ENCODE measurements at places on chromosomes 4 and X. TPM values are rescaled to one million over a fixed set of nuclear protein-coding genes. Genes with fewer than 3 reads are reported as not detected.

The HSFX2 gene
- polyA plus RNA-seq, result not detected

- DNase-seq, result no peak
Measured at GRCh38 chr4:94570558-94570957, 118.8 kb downstream of the PDLIM5 start.

GRCh38 chr4:29770627-29771026 is 949.5 kb upstream of the PCDH7 start:
- no peak for DNase-seq

The ART3 gene
- polyA plus RNA-seq, result 18.2 TPM

DNA sequence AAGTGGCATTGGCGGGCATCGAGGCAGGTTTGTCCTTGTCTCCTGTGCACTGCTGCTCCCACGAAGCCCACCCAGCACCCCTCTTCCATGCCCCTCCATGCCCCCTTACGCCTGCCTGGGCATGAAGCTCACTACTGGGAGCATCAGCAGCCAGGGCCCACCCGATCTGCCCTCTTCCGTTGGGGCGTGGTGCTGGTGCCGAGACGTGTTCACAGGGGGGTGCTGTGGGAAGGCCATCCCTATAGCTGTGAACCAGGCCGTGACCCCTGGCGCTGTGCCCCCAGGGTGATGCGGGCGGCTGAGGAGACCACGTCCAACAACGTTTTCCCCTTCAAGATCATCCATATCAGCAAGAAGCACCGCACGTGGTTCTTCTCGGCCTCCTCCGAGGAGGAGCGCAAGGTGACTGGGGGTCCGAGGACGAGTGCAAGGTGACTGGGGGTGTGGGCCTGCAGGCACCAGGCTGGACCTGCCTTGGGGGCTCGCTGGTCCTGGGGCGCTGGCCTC is 19.3 kb upstream of the ADD1 start:
- no peak for DNase-seq

GRCh38 chrX:133376422-133376821 is 38.9 kb downstream of the GPC4 start:
- DNase-seq, result no peak

DNA sequence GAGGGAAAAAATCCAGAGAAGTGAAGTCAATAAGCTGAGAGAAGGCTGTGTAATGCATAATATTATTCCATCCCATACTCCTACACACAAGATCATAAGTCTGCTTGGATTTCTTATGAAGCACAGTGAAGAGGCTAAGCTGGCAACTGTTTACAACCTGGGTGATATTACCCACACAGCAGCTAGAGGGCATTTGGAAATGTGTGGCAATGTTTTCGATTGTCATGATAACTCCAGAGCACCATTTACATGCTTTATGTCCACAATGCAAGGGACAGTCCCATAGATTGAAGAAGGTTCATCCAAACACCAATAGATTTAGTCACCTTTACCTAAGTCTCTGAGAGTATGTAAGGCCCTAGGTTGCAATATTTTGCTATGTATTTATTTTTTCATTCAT is 412.2 kb downstream of the PPP3CA start:
- no peak for DNase-seq

DNA sequence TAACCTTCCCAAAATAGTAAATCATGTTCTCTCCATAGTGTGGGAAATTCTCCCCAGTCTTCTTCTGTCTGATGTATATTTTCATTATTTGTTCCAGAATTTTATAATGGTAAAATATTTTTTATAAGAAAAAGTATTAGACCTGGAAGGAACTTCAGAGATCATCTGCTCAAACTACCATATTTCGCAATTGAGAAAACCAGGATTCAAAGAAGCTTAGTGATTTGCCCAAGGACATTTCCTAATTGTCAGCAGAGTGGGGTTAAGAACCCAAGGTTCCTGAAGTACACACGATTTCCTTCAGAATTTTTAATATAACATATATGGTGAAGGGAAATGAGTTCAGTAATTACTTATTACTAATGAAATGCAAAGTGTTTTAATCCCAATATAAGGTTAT is 24.1 kb downstream of the OCIAD1 start:
- DNase-seq, result no peak

DNA sequence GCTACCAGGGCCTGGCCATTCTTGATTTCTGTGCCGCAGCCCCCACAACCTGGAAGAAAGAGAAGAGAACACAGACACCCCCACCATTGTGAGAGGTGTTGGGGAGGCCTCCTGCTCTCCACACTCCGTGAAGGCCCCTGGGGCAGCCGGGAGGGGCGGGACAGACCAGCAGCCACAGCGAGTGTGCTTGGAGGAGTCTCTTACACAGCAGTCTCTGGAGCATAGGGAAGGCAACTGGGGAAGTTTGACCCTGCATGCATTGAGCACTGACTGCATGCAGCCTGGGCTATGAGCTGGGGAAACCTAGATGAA is 77.9 kb downstream of the ABLIM2 start:
- no peak for DNase-seq

GRCh38 chrX:150446995-150447394 is 83.9 kb downstream of the MAMLD1 start:
- DNase-seq, result no peak

Measured in muscle of back (tissue), 13 donors.